ENCODE measurements at places on chromosomes 2 and 18.

DNA sequence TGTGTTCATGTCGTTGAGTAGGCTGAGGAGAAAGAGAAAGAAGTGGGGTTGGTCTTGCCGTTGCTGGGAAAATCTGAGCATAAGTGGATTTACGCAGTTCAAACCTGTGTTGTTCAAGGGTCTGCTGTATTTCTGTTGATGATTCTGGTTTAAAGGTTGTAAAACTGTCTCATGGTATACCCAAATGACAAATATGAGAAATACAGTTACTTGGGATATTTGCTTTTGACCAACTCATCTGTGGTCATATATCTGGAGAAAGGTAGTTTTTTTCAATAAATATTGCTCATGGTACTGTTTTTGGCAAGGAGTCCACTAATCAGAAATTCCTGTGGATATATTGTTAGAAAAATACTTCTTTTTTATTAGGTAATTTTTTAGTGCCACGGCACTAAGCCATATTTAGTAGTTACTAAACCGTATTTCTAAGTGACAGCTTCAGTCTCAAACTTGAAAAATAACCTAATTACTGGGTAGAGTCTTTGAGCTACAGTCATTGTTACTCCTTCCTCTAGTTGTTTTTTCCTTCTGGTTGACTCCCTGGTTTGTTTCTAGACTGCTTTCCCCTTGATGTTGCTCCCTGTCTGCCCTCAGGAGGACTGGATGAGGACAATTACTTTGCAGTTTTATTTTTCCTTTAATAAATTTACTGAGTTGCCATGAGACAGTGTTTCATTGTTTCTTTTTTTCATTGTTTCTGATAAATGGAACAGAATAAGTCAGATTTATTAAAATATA is 31.5 kb downstream of the MOB4 start:
- DNase-seq, result no peak

- DNase-seq, result no peak
Observed at GRCh38 chr2:60152226-60152833, 401.1 kb downstream of the BCL11A start.

GRCh38 chr2:68799140-68800026 is 64.8 kb downstream of the ARHGAP25 start:
- DNase-seq, result no peak

DNA sequence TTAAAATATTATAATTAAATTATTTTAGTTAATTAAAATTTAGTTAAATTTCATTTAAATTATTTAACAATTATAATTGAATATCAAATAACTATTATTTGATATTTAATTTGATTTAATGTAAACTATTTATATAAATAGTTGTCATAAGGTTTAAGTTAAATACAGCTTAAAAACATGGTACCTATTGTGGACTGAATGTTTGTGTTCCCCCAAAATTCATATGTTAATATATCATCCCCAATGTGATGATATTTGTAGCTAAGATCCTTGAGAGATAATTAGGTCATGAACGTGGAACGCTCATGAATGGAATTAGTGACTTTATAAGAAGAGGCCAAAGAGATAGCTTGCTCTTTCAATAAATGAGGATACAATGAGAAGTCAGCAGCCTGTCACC is 505.7 kb upstream of the LRATD1 start:
- no peak for DNase-seq

DNA sequence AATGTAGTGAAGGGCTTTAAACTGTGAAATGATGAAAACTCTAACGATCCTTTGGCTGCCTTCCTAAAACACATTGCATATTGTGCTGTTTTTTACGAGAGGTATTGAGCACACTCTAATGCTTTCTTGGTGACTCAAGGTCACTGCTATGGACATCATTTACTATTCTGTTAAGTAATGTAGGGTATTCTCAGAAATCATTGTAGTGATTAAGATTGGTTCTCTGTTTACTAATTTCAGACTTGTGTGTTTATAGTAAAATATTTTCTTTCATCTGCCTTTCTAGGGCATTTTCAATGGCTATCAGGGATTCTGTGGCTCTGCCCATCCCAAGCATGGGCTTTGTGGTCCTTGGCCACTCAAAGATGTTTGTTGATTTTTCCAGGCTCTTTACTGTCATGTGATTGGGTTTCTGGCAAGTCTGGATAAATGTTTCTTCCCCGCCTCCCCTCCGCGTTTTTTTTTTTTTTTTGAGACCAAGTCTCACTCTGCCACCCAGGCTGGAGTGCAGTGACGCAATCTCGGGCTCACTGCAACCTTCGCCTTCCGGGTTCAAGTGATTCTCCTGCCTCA is 29.3 kb downstream of the UBE2F start:
- no peak for DNase-seq

DNA sequence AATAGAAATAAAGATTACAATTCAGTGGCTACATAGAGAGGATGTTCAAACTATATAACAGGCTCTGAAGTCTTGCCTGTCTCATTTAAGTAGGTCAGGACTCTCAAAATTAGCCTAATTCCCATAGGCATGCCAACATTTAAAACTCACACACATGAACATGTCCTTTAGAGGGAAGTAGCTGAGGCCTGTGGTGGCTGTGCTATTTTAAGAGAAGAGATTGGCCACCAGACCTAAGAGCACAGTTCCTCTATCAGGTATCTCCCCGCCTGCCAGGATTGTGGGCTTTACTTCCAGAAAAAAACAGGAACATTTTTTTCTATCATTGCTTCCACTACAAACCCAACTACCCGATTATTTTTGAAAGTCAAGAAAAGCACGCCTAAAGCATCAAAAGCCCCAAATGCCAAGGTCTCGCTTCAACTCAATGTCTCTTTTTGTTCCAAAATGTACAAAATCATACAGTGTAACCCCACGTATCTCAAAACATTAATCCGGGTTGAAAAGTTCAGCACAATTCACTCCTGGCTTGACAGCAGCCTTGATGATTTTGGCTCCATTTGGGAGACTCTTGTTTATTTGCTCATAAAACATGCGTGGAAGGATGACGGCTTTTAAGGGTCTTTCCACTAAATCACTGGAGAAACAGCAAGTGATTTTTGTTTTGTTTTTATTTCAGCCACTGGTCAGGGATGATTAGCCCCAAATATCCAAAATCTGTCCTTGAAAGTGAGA is 15.3 kb downstream of the FHL2 start:
- no peak for DNase-seq

GRCh38 chr18:46148810-46149209 is 44.6 kb downstream of the HAUS1 start:
- peak; percentile 70 for DNase-seq

- DNase-seq, result no peak
Observed at GRCh38 chr2:133760376-133760775, 192.1 kb upstream of the NCKAP5 start.

DNA sequence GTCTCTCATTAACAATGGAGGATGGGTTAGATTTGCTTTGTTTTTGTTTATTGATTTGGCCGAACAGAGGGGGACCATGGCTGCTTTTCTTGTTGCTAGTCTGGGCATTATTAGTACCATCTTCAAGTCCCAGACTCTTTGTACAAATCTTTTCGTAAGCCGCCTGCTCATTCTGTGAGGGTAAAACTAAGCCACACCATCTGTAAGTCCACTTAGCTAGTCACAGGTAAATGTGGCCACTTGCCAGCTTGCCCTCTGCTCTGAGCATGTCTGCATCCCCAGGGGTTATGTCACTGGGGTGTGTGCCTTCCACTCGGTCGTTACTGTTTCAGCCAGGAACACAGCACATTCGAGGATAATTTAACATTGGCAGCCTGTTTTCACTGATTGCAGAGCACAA is 85.6 kb downstream of the SMIM21 start:
- no peak for DNase-seq
